Prostate gland (tissue), 2 donors: ENCODE measurements at places on chromosomes 6 and 20. TPM values are rescaled to one million over a fixed set of nuclear protein-coding genes. Genes with fewer than 3 reads are reported as not detected.

DNA sequence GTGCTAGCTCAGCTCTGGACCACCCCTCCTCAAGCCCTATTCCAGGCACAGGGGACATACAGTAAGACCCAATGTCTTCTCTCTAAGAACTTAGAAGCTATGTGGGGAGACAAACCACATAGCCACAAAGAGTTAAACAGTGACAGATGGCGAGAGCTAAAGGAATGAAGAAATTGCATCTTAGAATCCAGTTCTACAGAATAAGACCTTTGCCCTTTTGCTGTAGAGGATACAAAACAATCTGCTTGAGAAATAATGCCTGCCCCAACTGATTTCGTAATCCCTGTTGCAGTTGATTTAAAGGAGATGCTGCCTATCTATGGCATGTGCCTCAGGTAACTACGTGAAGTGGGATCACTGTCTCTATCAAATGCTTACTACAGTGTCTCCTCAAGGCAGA lies 31.2 kb downstream of the TNFRSF21 start:
- no peak for DNase-seq

DNA sequence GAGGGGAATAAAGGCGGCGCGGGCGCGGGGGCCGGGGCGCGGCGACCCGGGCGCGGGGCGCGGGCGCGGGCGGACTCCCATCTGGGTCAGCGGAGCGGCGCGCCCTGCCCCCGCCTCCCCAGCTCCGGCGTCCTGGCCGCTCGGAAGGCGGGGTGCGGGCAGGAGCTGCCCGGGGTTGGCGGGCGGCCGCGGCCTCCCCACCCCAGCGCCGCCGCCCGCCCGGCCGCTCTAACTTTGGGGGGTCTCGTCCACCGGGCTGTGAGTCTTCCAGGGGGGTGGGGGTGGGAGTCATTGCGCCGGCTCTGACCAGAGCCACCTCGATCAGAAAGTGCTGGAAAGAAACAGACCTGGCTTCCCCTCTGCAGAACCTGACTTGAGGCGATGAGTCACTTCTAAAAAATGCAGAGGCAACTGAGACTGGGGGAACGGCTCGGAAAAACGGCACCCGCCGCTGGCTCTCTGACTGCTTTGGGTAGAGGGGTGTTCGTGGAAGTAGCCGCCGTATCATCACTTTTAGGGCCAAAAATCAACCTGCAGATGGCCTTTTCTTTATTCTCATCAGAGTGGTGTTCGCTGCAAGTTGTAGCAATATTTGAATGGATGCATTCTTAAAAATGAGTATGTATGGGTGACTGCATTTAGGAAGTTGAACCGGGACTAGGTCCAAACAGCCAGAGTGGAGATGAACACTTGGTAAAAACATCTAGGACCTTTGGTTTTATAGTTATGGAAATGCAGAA lies 667 bp downstream of the CAP2 start:
- peak; percentile 46 for DNase-seq

GRCh38 chr6:112332274-112332673 lies 14.9 kb upstream of the RFPL4B start:
- no peak for DNase-seq

DNA sequence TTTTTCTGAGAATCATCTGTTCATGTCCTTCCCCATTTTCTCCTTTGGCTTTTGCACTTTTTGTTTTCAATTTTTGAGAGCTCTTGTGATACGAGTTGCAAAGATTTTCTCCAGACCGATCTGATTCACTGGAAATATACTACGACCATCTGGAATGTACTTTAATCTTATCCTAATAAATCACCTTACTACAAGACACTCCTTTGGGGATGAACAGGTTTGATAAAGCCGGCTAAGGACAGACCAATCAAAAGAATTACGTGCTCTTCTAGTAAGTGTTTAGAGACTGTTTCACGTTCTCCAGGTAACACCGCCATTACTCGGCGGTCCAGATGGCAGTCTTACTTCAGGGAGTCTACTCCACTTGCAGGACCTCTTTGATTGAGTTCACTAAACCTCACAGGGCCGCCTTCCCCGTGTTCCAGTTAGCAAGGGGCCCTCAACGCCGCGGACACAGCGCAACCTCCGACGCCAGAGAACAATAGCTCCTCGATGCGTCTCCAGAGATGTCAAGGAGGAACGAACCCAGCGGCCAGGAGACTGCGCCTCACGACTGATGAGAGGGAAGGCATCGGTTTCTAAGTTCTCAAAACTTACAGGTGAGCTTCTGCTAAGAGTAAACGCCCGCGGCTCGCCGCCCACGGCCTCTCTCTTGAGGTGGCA lies 920 bp upstream of the WTAP start:
- no peak for DNase-seq

- no peak for DNase-seq
Measured at GRCh38 chr6:161273274-161273751, 548 bp downstream of the AGPAT4 start.

DNA sequence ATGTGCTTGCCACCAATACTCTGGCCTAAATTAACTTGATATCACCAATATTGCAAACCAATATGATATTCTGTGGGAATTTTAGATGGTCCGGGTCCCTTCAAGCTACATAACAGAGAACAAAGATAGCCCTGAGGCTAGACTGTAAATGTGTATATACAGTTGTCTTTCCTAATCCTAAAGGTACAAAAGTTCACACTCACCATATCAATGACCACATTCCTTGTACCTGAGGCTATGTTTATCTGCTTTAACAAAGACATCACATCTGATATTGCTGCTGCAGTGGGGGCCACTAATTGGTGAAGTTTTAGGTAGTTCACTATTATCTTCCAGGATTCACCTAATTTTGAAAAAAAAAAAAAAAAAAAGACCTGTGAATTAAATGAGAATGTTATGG lies 38.6 kb upstream of the VGLL2 start:
- no peak for DNase-seq

GRCh38 chr6:85580118-85580877 lies 13.4 kb downstream of the SNX14 start:
- no peak for DNase-seq

- no peak for DNase-seq
Measured at GRCh38 chr20:61531553-61532345, 279.7 kb downstream of the CDH4 start.

The ZSWIM1 gene
- 13.8 TPM for total RNA-seq

The PTPRK gene
- 32.0 TPM for total RNA-seq

The EGFL8 gene
- 19.5 TPM for total RNA-seq
